H7 (cell line): ENCODE measurements at places on chromosomes 7 and 10. TPM values are rescaled to one million over a fixed set of nuclear protein-coding genes. Genes with fewer than 3 reads are reported as not detected.
A peak's percentile ranks its signal among the peaks of the same experiment; 100 is the strongest.

The ATOH7 gene
- 0.15 TPM in 1 of 2 replicates, not detected in the other for total RNA-seq

The C7orf33 gene
- total RNA-seq = not detected in 2 replicates

GRCh38 chr10:44978570-44979280, at the start of gene DEPP1:
Gene DEPP1, minus strand, starts transcription at chr10:44978809. Its CDS starts 779 bp downstream, at chr10:44978030.
- DNase-seq = peak; percentile 88

DNA sequence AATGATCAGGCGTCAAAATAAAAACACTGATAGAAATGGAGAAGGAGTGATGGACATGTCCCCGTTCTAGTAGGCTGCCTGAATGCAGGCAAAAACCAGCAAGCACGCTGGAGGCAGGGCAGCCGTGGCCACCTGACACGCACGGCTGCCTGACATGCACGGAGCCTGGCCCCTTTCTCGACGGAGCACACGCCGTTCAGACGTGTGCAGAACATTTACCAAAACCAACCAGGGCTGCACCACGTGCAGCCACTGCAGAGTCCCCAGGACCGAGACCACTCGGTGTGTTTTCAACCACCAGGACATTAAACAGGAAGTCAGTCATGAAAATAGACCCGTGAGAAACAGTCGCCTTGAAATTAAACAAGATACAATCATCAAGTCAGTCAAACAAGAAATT, 61.9 kb upstream of the NKX6-2 start:
- DNase-seq = peak; percentile 46

DNA sequence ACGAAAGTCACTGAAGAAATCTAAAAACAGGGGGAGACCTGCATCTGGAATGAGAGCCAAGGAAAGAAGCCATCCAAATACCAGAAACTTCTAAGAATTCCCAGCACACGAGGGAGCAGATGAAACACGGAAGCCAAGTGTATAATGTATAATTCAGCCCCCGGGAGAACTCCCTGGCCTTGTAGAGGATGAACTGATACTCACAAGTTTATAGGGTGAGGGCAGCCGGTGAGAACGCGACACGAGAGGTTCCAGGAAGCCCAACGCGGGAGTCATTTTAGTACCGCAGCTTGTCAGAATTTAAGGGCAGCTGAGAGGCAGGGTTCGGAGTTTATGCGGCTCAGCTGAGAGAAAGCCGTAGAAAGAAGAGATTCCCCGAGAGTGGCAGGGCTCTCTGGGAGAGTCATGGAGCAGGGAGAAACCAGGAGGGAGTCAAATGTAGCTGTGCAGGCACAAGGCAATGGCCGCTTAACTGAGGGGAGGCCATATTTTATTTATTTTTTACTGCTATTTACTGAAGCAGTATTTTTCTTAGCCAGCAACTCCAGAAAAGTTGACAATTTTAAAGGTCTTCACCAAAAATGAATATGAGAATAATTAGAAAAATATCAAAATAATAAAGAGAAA, 164.0 kb downstream of the NPSR1 start:
- DNase-seq = no peak

- no peak for DNase-seq
Observed at GRCh38 chr10:77763453-77764430, 126.1 kb upstream of the KCNMA1 start.

The HOXA11 gene
- total RNA-seq = not detected in 2 replicates

DNA sequence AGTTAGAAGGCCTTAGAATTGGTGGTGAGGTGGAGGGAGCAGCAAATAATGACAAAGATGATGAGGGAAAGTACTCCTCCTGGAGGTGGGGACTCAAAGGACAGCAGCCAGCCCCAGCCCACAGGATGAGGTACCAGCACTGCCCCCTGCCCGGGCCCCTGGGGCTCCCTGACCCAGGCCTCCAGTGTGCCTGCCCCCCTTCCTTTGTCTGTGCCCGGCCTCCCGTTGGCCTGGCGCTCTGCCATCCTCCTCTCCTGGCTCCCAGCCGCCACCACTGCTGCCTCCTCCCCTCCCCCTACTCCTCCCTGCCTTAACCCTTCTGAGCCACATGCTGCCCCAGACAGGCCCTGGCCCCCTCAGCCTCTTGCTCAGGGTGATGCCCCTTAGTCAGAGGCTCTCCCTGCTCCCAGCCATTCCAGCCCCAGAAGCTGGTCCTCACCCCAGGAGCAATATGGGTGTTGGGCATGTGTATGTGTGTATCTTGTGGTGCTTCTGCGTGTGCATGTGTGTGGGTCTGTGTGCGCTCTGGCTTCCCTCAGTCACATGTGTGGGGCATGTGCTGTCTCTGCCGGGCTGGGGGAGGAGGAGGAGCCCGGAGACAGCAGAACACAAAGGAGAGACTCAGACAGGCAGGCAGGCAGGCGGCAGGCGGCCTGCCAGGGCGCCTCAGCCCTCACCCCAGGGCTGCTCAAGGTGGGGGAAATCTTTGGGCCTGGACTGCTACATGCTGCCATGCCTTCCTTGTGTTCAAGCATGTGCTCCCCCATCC, 2.6 kb downstream of the LDB1 start:
- peak; percentile 83 for DNase-seq

The PIK3CG gene
- 0.03 TPM in 1 of 2 replicates, not detected in the other for total RNA-seq

The FZD1 gene
- 1.5 and 1.9 TPM in 2 replicates for total RNA-seq

The CPN1 gene
- total RNA-seq = not detected in 2 replicates
